ENCODE measurements at places on chromosomes 16 and 17.

DNA sequence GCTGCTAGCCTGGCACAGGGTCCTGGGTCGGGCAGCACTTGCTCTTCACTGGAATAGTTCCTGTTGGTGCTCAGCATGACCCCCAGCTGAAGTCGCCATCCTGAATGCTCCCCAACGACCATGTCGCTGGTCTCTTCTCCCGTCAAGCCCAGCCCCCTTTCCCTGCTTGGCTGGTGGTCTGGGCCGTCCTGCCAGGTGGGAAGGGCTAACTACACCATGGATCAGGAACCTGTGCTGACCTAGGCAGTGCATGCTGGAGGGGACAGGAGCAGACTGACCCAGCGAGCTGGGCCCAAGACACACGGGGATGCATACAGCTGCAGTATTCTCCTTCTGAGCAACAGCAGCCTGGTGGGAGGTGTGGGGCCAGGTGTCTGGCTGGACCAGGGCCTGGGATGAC lies 9.2 kb upstream of the SREBF1 start:
- no peak for DNase-seq

DNA sequence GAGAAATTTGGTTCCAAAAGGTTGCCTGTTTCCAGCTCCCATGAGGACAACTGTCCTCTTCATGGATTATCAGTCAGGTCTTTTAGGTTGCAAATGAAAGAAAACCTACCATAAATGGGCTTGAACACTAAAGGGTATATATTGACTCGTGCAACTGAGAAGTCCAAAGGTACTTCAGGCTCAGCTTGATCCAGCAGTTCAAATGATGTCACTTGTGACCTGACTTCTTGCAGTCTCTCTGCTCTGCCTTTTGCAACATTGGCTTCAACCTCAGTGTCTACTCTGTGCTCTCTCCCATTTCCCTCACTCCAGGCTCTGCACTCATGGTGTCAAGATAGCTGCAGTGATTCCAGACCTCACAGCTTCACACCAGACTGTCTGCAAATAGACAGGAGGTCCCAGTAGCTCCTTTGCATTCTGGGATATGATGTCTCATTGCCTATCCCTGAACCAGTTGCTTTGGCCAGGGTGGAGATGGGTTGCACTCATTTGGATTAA lies 5.5 kb upstream of the CALB2 start:
- no peak for DNase-seq

GRCh38 chr16:68734782-68735181 lies 2.3 kb upstream of the CDH1 start:
- no peak for DNase-seq

- no peak for DNase-seq
Measured at GRCh38 chr17:73394512-73395450, 83.0 kb upstream of the CDC42EP4 start.

GRCh38 chr16:88616320-88616719 lies 22.1 kb upstream of the IL17C start:
- no peak for DNase-seq

DNA sequence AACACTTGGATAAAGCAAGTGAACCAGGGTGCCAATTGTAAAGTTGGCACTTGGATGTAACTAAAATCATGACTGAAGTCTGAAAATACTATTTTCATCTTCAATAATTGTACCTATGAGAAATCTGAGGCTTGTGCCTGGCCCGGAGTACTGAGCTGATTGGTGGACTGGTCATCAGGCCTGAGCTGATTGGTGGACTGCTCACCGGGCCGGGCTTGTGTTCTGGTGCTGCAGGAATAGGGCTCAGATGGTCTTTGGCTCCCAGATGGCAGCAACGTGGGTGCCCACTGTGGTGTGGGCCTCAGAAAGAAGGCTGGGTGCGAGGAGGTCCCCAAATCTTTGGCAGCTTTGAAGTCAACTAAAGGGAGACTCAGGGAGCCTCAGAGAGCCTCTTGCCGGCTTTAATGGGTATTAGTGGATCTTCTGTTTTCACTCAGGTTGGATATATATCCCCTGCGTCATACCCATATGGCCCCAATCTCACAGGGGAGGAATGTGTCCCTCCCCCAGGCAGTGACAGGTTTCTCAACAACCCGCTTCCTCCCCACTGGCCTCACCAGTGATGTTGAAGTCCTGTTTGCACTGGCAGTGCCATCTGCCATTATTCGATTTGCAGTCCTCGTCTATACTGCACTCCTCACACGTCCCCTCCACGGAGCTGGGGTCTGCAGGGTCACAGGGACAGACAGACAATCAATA lies 4.7 kb downstream of the UMOD start:
- no peak for DNase-seq

DNA sequence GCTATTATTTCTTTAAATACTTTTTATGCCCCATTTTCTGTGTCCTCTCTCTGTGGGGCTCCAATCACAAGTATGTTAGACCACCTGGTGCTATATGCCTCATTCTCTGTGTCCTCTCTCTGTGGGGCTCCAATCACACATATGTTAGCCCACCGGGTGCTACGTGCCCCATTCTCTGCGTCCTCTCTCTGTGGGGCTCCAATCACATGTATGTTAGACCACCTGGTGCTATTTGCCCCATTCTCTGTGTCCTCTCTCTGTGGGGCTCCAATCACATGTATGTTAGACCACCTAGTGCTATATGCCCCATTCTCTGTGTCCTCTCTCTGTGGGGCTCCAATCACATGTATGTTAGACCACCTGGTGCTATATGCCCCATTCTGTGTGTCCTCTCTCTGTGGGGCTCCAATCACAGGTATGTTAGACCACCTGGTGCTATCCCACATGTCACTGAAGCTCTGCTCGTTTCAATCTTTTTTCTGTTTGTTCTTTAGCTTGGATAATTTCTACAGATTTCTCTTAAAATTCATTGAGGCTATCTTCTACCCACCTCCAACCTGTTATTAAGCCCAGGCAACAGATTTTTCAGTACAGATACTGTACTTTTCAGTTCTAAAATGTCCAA lies 28.2 kb downstream of the LMF1 start:
- no peak for DNase-seq

GRCh38 chr17:67109111-67109510 lies 64.8 kb downstream of the CACNG1 start:
- no peak for DNase-seq

- peak; percentile 80 for DNase-seq
Measured at GRCh38 chr16:46853713-46854443, 22.9 kb upstream of the C16orf87 start.

DNA sequence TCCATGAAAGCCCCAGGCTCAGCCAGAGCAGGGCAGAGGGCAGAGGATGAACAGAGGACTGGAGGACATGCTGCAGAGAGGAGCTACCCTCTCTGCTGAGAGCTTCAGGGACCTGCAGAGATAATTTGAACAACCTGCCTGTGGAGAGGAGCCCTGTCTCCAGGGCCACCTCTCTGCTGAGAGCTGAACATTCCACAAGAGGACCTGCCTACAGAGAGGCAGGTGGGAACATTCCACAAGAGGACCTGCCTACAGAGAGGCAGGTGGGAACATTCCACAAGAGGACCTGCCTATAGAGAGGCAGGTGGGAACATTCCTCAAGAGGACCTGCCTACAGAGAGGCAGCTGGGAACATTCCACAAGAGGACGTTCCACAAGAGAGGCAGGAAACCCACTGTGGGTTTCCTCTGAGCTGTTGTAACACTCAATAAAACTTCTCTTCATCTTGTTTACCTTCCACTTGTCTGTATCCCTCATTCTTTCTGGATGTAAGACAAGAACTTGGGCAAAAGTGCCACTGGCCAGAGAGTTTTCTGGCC lies 551.9 kb upstream of the CA10 start:
- no peak for DNase-seq

DNA sequence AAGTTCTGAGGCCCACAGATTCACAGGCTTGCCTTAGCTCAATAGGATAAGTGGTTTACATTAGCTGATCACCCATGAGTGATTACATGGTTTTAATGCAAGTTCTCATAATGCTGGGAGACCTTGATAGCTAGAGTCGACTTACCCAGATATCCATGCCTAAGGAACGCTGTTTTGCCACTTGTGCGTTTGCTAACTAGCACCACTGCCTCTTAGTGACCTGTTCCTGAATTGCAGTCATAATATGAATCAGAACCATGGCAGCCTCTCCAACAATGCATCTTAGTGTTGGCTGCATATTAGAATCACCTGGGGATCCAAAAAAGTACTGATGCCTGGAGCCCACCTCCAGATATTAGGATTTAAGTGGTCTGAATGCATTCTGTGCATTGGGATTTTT lies 251.1 kb upstream of the CDH5 start:
- no peak for DNase-seq

DNA sequence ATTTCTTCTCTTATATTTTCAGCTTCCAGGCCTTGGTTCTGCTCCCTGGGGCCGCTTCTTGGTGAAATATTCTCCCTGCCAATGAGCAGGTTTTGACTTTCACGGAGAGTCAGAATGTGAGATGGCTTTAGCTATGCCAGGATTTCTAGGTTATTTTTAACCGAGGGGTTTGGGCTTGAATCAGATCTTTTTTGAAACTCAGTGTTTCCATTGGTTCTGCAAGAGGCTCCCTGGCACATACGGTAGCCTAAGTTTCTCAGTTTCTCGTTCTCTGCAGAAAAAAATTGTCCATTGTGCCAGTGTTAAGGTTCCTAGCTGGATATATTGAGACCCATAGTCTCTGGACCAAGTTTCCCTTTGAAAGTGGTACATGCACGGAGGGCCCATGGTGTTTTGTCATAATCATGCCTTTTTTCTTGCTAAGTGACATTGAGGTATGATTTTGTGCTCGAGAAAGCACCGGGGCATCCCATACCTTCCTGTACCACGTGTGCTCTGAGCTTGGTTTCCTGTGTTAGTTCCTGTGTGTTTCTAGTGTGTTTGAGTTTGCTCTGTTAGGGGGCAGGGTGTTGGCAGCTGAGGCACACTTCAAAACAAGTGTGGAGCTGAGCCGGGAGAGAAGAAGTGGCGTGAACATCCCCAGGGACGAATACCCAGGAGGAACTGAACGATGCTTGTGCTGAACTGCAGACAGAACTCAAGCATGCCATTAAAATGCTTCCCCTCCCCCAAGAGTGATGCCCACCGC lies 127.2 kb downstream of the HS3ST3B1 start:
- peak; percentile 38 for DNase-seq

- no peak for DNase-seq
Measured at GRCh38 chr16:49493836-49494235, 120.2 kb downstream of the C16orf78 start.

DNA sequence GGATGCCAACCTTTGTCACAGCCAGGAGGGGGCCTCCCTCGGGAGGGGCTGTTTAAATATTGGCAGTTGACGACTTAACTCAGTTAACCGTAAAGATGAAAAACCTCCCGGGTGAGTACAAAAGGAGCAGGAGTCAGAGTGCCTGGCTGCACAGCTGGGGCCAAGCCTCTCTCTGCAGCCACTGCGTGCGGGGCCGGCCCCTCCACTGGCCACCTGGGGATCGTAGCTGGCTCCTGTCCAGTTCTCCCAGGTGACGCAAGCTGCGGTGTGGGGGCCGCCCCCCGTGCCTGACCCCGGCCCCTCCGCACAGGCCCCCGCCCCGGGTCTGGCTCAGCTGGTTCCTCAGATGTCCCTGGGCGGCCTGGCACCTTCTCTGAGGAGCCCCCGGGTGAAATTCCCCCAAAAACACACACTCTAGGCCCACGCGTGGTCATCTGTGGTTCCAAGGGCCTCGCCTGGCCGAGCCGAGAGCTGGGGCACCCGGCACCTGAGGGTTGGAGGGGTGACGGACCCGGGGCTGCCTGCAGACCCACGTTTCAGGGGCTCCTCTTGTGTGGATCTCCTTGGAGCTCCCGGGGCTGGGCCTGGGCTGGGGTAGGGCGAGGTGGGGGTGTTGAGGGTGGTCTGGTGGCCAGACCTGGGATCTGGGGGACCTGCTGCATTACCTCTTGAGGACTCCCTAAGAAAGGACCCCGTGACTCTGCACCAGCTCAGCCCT lies 7.4 kb upstream of the CACNA1H start:
- no peak for DNase-seq

GRCh38 chr17:74332763-74333283 lies 6.8 kb downstream of the KIF19 start:
- peak; percentile 31 for DNase-seq

DNA sequence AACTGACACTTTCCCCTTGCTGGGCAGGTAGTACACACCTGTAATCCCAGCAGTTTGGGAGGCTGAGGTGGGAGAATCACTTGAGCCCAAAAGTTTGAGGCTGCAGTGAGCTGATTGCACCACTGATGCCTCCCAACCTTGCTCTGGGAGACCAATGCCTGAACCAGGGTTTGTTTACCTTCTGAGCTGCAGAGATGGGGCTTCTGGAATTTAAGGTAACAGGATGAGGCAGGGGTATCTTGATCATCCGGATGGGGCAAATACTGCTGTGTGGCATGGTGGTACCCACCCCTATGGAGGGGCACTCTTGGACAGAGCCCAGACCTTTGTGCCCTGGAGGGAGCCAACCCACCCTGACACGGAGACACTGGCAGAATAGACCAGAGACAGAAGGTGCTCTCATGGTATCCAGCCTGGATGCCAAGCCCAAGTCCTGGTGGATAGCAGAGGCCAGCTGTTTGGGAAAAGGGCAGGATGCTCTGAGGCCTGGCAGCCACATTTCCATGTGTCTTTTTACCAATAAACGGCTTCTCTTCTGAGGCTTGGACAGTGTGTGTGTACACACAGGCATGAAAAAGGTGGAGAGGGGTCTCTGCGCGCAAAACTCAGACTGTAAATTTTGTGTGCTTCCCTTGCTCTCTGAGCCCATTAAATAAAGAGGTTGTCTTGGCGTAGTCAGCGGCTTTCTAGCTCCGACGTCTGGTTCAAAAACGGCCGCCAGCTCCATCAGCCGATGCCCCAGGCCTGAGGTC lies 4.4 kb downstream of the ZNF48 start:
- no peak for DNase-seq

- no peak for DNase-seq
Measured at GRCh38 chr17:55284001-55284884, 19.5 kb downstream of the HLF start.

GRCh38 chr17:2194889-2195335 lies 108.7 kb downstream of the SMG6 start:
- no peak for DNase-seq

DNA sequence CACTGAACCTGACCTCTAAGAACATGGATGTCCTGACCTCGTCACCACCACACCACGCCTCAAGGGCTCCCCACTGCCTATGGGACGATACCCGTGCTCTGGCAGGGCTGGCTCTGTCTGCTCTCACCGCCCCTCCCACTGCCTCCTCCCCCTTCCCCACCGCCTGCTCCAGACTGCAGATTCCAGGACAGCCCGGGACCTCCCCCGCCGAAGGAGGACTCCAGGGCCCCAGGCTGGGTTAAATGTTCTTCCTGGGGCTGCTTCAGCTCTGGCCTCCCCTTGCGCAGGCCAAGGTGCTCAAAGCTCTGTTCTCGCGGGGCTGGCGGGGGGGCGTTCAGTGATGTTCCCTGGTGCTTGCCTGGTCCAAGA lies 3.1 kb downstream of the NPW start:
- no peak for DNase-seq

- no peak for DNase-seq
Measured at GRCh38 chr17:73539166-73539565, 105.1 kb downstream of the SDK2 start.

DNA sequence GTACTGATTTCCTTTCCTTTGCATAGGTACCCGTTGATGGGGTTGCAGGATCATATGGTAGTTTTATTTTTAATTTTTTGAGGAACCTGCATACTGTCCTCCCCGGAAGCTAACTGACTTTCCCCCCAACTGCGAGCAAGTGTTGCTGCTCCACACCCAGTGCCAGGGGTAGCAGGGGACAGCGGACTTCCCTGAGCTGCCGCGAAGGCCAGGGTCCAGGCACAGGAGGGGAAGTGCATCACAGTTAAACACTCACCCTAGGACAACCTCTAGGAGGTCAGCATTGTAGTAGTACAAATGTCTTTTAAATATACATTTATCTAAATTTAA lies 201.7 kb downstream of the NPIPB11 start:
- no peak for DNase-seq

GRCh38 chr16:75108792-75109731 lies 7.5 kb downstream of the LDHD start:
- DNase-seq: peak; percentile 77

- DNase-seq: no peak
Measured at GRCh38 chr17:69213059-69213813, 15.4 kb downstream of the ABCA10 start.

Data from NAMALWA (cell line).